ENCODE measurements at places on chromosomes 1 and 21. TPM values are rescaled to one million over a fixed set of nuclear protein-coding genes. Genes with fewer than 3 reads are reported as not detected.
A peak's percentile ranks its signal among the peaks of the same experiment; 100 is the strongest.

- no peak for DNase-seq
Observed at GRCh38 chr1:228083871-228084278, 1.4 kb downstream of the ARF1 start.

Gene GNAT2
- total RNA-seq, result not detected

GRCh38 chr21:26850116-26850643 lies 5.0 kb upstream of the ADAMTS1 start:
- DNase-seq, result peak; percentile 26

DNA sequence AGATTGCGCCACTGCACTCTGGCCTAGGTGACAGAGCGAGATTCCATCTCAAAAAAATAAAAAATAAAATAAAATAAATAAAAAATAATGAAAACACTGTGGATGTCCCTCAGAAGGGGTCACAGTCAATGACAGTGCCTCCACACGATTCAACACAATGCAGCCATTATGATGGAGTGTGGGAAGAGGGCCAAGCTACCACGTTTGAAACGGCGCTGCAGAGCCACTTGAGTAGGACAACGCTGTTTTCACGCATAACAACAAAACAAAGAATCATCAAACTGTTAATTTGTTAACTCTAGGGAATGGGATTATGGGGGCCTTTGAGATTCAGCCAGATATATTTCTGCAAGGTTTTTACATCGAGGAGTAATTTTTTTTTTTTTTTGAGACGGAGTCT lies 36.5 kb downstream of the NKAIN1 start:
- DNase-seq, result no peak

DNA sequence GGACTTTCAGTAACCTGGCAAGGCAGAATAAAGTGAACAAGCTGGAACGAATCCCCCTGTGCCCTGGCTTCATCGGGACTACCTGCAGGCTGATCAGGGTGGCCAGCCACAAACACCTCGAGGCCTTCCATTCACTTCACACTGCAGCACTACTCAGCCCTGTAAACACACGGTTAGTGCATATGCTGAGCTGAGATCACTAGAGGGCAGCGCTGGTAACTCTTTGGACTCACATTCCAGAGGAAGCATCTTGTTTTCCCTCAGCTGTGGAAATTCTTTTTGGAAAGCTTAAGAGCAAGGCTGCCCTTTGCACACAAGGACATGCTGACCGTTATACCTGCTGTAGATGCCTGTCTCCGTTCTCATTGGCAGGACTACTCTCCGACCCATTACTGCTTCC lies 32.1 kb downstream of the PCSK9 start:
- peak; percentile 73 for DNase-seq

Data from cerebellum (tissue), 4 donors.